ENCODE measurements at places on chromosomes 5 and 9.

DNA sequence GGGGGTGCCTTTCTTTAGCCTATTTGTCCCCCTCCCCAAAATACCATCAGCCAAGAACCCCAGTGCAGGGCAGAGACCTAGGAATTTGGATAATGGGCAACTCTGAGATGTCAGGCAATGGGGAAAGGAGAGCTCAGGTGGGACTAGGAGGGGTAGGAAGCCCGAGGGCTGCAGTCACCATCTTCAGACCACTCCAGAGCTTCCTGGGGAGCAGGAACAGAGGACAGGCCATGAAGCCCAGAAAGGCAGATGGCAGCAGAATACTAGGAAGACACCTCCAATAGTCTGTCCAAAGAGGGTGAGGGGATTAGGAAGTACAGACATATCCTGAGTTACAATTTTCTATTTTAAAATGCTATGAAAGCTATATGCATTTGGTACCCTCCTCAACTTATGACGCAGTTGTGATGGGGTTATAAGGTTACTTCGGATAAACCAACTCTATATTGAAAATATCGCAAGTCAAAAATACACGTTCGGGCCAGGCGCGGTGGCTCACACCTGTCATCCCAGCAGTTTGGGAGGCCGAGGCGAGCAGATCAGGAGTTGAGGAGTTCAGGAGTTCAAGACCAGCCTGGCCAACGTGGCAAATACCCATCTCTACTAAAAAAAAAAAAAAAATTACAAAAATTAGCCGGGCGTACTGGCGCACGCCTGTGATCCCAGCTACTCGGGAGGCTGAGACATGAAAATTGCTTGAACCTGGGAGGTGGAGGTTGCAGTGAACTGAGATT is 34.6 kb upstream of the IL17B start:
- no peak for DNase-seq

DNA sequence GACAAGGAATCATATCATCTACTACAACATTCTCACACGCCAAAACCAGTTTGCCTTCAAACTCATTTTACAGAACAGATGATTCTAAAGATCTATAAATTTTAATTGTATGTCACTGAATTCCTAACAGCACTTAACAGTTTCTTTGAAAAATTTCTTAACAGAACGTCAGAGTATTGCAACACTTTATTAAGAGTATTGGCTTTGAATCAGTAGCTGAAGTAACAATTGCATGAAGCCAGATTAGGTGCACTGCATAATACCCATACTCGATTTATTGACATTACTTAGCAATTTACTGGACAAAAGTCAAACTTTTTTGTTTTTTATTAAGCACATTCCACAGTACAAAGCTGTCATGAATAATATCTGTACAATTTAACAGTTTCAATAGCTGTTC is 75.8 kb downstream of the SMIM23 start:
- no peak for DNase-seq

DNA sequence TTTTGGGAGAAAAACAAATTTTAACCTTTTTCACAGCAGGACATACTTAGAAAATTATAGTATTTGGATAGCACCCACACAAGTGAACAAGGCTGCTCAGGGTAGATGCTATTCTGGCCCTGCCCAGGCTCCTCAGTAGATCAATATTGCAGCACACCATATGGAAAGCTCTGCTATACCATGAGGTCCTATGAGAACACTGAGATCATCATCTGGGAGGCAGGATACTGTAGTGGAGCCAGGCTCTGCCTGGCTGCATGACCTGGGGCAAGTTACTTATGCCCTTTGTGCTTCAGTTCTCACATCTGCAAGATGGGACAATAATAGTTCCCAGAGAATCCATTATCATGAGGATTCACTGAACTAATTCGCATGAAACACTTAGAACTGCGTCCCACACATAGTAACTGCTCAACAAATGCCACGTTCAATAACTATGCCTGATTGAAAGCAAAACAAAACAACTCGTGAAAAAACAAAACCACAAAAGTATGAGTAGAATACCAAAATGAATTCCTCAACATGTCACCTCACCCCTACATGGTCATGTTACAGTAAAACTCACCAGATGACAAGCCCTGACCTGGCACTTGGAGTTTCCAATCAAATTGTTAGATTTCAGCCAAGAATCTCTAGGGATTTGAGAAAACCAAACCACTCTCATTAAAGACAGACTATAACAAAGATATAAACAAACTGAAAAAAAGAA is 31.9 kb downstream of the ARSB start:
- DNase-seq = no peak

DNA sequence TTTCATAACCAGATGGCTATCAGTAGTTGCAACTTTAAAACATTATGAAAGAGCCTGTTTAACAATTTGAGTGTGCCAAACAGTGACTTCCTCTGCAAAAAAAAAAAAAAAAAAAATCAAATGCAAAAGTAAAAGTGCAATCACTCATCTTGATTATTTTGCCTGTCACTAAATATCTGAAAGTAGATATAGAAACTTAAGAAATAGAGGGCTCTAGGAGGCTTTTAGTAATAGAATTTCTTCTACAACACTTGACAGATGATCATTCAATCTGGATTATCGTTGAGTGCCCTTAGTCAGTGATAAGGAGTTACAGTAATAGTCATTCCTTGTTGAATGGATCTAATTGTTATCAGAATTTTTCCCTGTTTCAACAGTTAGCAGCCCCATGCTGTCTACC is 101.8 kb downstream of the CETN3 start:
- no peak for DNase-seq

GRCh38 chr5:170150713-170151096 is 45.0 kb downstream of the FOXI1 start:
- DNase-seq = no peak

GRCh38 chr9:128286440-128286839 is 10.4 kb downstream of the SWI5 start:
- DNase-seq = no peak

DNA sequence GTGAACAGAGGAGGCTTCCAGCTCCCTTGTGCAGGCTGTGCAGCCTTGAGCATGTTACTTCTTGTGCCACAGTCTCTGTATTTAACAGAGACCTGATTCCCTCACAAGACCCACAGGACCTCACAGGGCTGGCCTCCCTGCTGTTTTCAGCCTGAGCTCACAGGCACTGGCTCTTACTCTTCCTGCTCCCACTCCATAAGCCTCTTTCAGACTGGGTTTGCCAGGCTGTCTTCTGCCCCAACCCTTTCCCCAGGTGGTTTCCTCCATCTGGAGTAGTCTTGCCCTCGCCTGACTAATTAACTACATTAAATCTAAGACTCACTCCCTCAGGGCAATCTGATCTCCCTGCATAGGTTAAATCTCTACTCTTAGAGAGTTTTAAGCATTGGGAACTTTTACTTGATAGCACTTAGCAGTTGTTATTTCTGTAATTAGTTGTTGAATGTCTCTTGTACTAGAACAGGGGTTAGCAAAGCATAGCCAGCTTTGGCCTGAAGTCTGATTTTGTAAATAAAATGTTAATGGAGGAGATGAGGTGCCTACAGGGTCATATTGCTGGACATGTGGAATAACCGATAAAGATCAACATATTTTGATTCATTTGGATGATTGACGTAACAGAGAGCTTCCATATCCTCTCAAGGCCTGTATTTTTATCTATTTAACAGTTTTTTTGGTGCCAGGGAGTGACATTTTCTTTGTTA is 28.6 kb upstream of the SPATA31E1 start:
- DNase-seq = no peak

GRCh38 chr5:92641031-92641962 is 939.7 kb downstream of the NR2F1-AS1 start:
- peak; percentile 21 for DNase-seq

GRCh38 chr5:40681363-40682153 is 1.8 kb downstream of the PTGER4 start:
- no peak for DNase-seq

DNA sequence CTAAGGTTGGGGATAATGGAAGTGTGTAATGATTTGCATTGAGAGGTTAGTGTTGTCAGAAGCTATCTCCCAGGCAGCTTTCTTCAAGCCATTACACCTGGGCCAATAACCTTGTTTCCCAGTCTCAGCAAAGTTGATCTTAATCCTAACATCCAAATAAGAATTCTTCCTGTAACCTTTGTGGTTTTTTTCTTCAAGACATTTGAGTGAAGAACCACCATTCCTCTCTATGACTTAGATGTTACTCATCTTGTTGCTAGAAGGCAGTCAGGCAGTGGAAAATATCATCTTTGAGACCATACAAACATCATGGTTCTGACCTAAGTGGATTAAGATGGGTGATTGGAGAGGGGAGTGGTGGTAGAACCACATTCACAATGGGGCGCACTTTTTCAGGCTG is 103.5 kb downstream of the NDUFAF2 start:
- peak; percentile 40 for DNase-seq

DNA sequence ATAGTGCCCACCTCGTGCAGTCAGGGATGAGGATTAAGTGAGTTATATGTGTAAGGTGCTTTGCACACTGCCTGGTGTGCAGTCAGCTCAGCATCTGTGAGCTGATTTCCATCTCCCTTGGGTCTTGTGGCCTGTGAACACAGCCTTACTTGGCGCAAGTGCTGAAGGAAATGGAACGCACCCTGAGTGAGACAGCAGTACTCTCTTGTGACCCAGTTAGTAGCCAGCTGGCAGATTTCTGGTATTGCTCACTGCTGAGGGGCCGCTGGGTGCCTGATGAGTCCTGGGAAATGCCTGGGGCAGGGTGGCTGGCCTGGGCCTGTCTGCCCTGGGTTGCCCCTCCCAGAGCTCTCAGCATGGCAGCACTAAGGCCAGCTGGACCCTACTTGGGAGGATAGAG is 90.9 kb upstream of the BOD1 start:
- DNase-seq = peak; percentile 48

- DNase-seq = no peak
Measured at GRCh38 chr9:110220809-110221208, 12.8 kb upstream of the C9orf152 start.

DNA sequence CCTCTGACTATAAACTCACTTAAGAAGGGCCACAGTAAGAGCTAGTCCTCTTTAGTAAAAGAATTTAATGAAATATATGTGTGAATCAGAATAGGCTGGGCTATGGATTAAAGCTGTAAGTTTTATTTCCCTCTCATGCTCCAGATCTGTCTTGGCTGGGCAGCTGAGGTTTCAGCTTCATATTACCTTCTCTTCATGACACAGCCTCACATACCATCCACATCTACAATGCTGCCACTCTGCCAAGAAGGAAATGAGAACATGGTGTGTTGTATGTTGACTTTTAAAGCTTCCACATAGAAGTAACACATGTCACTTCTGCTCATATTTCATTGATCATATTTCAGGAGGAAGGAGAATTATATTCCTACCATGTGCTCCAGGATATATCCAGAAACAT is 776.0 kb upstream of the ACO1 start:
- DNase-seq = no peak

DNA sequence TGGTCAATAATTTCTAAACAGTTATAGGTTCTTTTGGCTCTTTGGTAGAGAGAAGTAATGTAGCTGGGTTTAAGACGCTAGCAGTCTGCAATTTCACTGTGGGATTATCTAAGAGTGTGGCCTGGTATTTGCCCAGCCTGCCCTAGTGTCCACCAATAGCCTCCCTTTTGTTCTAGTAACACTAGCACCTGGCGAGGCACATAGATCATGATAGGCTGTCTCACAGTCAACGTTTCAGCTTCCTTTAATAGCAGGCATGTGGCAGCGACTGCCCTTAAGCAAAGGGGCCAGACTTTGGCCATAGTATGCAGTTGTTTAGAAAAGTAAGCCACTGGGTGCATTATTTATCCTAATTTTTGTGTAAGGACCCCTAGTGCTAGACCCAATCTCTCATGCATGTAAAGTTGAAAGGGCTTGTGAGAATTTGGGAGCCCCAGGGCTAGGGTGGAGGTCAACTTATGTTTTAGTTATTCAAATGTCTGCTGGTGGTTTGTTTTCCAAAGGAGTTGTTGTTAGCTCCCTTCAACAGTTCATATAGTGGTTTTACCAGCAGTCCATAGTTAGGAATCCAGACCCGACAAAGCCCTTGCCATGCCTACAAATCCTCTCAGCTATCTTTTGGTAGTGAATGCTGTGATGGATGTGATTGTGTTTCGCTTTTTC is 274.3 kb downstream of the HTR1A start:
- DNase-seq = no peak

GRCh38 chr5:19767987-19768386 is 220.0 kb downstream of the CDH18 start:
- DNase-seq = no peak

GRCh38 chr5:102231693-102232619 is 64.1 kb downstream of the SLCO4C1 start:
- DNase-seq = no peak

DNA sequence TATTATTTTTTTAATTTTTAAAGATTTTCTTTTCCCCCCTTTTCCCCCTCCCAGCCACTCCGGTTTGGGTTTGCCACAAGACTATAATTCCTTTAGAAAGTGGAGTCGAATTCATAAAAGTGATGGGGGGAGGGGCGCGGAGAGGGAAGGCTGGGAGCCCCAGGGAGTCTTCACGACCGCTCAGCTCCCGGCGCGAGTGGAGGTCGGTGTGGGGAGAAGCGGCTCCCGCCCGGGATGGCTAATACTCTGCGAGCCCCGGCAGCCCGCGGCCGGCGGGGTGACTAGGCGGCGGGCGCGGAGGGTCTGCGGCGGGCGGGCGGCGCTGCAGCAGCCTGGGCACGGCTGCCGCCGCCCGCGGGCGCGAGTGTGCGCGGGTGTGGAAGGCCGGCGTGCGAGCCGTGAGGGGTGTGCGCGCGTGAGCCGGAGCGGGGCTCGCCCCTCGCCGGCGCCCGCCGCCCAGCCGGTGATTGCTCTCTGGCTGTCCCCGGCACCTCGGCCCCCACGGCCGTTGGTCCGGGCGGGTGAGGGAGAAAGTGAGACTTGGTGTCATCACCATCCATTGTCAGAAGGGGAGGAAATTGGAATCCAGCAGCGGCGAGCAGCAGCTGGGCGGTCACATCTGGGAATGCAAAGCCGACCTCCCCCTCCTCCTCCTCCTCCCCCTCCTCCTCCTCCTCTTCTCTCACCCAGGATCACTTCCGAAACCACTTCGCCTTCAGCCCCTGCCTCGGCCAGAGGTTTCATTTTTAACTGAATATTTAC is at the start of gene PARP8:
Gene PARP8, plus strand, starts transcription at position 377 of the 762 bp plus-strand sequence. CDS start 459 bp downstream, outside the sequence.
- no peak for DNase-seq

DNA sequence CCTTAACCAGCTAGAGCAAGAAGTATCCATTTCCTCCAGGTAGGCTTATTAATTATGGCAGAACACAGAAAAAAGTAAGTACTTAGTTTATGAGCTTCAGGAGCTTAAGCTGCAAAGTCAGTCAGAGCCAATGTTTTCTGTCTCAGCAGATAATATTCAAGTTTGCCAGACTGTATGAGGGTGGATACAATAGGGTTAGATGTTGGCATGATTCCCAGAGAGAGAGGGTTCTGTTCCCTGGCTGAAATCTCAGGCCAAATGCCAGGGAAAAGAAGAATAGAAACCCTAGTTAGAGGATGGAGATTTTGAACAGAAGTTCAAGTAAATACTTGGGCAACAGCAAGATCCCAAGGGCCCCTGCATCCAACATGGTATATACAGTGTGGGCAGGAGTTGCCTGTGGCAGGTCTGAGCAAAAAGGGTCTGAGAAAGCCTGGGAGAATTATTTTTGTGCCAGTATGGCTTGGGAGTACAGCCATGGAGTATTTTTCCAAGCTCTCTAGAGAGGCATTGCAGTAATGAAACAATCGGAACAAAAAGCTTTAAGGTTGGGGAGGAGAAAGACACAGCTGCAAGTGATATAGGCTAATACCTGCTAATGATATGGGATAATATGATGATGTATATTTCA is 31.0 kb upstream of the ISOC1 start:
- DNase-seq = peak; percentile 85

- no peak for DNase-seq
Measured at GRCh38 chr5:52690236-52690768, 97.4 kb upstream of the ITGA1 start.

Data from retinal pigment epithelial cell (primary cell).